Motor neuron (in vitro differentiated cells): ENCODE measurements at places on chromosomes 2 and 18. TPM values are rescaled to one million over a fixed set of nuclear protein-coding genes. Genes with fewer than 3 reads are reported as not detected.
A peak's percentile ranks its signal among the peaks of the same experiment; 100 is the strongest.

DNA sequence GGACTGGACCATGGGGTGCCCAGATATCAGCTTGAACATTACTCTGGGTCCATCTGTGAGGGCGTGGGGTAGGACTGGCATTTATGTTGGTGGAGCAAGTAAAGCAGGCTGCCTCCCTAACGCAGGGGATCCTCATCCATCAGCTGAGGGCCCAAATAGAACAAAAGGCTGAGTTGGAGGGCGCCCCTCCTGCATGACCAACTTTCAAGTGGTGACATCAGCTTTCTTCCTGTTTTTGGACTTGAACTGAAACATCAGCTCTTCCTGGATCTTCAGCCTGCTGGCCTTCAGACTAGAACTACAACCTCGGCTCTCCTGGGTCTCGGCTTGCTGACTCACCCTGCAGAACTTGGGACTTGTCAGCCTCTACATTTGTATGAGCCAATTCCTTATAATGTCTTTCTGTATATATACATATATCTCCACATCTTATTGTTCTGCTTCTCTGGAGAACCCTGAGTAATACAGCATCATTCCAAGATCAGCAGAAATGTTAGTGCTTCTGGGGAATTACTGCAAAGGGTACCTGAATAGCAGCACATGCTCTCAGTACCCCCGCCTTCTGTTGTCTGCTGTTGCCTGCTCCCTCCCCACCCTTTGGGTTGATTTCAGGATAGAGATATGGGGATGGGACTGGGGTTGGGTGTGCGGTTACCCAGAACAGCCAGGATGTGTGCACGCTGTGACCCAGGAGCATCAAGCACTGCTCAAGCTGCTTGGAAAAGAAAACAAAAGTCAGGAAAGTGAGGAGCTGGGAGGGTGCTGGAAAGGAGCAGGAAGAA is 20.0 kb downstream of the TMEM127 start:
- ATAC-seq = no peak

GRCh38 chr18:13725566-13726231 is 659 bp downstream of the FAM210A start:
- no peak for ATAC-seq

DNA sequence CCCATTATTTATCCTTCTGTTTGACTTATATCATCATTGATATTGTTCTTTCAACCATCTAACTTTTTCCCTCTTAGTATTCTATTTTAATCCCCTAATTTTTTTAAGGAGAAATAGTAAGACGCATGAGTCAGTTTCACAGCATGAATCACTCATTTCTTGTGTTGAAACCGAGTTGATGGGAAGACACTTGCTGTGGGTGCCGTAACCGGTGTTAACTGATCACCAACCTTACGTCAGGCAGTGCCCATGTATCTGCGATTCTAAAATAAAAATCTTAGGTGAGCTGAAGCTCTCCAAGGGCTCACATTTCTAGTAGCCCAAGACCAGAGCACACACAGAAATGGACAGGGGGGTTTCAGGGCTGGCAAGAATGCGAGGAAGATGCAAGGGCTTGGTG is 348.1 kb downstream of the GALR1 start:
- ATAC-seq = no peak

GRCh38 chr2:134231965-134232340 is 21.9 kb upstream of the MGAT5 start:
- ATAC-seq = no peak

DNA sequence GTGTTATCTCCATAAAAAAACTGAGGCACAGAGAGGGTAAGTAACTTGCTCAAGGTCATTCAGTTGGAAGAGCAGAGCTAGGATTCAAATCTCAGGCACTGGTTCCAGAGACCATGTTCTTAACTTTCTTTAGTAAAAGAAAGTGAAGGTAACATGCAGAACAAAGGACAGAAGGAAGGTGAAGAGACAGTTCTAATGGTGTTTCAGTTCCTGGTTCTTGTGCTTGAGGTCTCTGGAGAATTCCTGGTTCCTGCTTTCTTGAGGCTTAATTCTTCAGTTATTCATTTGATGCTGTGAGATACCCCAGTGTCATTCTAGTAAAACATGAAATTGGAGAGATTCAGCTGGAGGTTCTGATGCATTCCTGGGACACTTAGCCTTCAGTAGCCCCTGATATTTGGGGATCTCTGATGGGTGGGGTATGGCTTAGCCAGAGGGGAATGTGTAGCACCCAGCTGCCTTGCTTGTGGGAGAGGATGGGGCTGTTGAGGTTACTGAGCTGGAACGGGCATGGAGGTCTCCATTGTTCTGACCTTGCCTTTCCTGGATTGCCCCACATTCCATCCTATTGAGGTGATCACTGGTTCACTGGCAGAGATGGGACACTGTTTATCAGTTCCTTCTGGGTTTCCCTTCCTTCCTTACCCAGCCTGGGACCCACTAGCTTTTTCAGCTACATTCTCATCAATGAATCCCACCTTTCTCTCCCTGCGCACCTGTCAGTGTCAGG is 46.8 kb downstream of the SEMA4F start:
- no peak for ATAC-seq

DNA sequence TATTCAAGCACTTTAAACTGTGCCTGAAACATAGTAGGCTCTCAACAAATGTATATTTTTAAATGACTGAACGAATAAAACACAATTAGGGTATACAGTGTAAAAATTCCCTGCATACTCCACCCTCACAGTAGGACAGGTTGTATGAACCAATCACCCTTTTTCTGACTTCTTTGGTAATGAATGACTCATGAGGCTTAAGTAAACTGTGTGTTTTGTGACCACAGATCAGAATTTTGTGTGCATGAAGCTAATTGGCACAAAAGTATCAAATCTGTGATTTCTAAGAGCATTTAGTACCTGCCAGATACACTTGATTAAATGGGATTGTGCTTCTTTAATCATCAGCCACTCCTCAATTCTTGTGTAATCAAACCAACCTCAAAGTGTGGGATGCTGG is 109.9 kb upstream of the MAP4K3 start:
- ATAC-seq = no peak

DNA sequence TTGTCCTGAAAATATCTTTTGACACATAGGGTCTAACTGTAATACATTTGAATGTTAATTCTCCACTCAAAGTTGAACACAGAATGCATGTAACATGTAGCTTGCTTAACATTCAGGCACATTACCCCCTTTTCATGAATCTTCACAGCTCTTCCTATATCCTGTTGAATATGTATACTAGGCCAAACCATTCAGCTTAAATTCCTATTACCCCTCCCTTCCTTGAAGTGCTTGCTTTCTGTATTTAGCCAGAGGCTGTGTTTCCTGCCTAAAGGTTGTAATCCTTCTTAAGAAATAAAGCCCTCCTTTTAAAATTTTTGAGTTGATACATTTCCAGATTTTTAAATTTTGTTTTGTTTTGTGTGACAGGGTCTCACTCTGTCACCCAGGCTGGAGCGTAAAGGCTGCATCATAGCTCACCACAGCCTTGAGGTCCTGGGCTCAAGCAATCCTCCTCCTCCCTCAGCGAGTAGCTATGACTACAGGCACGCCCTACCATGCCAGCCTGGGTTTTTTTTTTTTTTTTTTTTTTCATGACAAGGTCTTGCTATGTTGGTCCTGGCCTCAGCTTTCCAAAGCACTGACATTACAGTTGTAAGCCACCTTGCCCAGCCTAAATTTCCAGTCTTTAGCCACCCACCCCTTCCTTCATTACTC is 357.6 kb downstream of the DSC3 start:
- peak; percentile 78 for ATAC-seq

- ATAC-seq = no peak
These were observed 156.5 kb downstream of the PTGR3 start for GRCh38 chr18:75052475-75052874.

The NYAP2 gene
- 9.0 and 9.2 TPM in 2 replicates for total RNA-seq

The CRACDL gene
- not detected in 2 replicates for total RNA-seq

The DNAJC5G gene
- total RNA-seq = 0.16 TPM in 1 of 2 replicates, not detected in the other

The NT5C1B gene
- 1.1 and 1.4 TPM in 2 replicates for total RNA-seq

The ALK gene
- 8.8 and 10.6 TPM in 2 replicates for total RNA-seq
